ENCODE measurements at places on chromosomes 11 and 22.
A peak's percentile ranks its signal among the peaks of the same experiment; 100 is the strongest.

- H3K4me1 ChIP-seq: peaks cover 19% of the 10 kb centered on the region
- no peaks in the 10 kb centered on the region for H3K27me3 ChIP-seq
- H3K36me3 ChIP-seq: no peaks in the 10 kb centered on the region
- H3K27ac ChIP-seq: peak overlapping the region; percentile 96
- DNase-seq: peak; percentile 65
Measured at GRCh38 chr11:76782531-76783293, 444 bp upstream of the TSKU start.

GRCh38 chr22:48333323-48333763, 1494.3 kb downstream of the BRD1 start:
- H3K27ac ChIP-seq: no peak overlapping the region
- no peaks in the 10 kb centered on the region for H3K4me1 ChIP-seq

DNA sequence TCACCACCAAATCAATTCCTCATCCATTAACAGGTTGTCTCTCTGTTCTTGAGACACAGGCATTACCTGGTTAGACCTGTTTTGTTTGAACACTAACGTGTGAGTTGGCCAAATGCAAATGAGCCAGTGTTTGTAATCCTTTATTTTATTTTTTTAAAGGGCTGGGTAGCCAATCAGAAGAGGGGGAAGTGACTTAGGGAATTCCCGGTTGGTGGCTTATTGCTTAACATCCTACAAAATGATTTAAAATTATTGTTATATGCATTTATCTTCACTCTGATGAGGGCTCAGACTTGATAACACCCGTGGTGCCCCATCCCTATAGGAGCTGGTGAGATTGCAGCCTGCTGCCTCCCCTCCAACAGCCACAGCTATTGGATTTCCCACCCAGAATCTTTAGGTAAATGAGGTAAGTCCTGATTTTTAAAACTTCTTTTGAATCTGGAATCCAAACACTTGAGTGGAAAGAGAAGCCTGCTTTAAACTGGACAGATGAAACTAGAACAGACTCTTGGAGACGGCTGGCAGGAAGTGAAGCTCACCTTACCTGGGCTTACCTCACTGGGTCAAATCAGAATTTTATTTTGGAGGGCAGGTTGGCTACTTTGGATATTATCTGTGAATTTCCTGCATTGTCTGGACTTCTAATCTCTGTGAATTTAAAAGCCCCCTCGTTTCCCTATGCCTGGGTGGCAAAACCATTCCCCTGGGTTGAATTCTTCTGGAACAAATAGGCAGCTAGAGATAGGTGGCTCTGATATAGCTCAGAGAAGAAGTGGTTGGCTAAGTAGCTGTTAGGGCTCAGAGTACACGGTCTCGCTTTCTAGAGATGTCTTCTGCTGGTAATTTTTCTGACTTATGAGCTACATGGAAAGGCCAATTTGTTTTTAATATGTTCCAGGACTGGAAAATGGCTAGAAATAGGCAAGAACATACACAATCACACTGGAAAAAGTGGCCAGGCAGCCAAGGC, at the start of gene EHF:
Gene EHF, plus strand, starts transcription at position 274 of the 973 bp plus-strand sequence. CDS start 21,538 bp downstream, outside the sequence.
- no peak within 1 kb of the TSS for H3K27ac ChIP-seq
- no peaks in the 10 kb centered on the region for H3K36me3 ChIP-seq
- H3K27me3 ChIP-seq: no peaks in the 10 kb centered on the region

DNA sequence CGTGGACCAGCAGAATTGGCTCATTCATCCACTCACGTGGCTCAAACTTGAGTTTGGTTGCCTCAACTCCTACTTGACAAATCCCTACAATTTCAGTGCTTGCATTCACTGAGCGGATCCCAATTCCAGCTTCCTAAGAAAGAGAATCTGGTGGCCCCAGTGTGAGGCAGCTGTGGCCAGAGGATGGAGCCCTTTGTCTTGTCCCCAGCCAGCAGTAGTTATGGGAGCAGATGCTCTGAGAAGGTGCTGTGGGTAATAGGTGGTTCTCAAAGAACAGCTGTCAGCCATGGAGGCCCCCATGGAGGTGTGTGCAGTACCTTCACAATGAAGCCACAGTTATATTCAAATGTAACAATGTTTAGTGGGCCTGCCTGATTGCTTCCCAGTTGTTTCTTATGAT, 39.3 kb downstream of the KREMEN1 start:
- H3K4me1 ChIP-seq: no peaks in the 10 kb centered on the region
- no peak for DNase-seq
- no peak overlapping the region for H3K27ac ChIP-seq
- no peak overlapping the region for H3K4me3 ChIP-seq
- H3K36me3 ChIP-seq: no peaks in the 10 kb centered on the region

- H3K4me3 ChIP-seq: peak within 1 kb of the TSS; percentile 66
- H3K4me1 ChIP-seq: peaks cover 2% of the 10 kb centered on the region
- peaks cover 22% of the 10 kb centered on the region for H3K27me3 ChIP-seq
- no peak within 1 kb of the TSS for H3K27ac ChIP-seq
- peak; percentile 88 for DNase-seq
- H3K36me3 ChIP-seq: no peaks in the 10 kb centered on the region
Measured at GRCh38 chr11:112961146-112961668, at the start of gene NCAM1. TSS of gene NCAM1 (plus strand) at chr11:112961420.

GRCh38 chr22:32628628-32629572, 154.3 kb downstream of the FBXO7 start:
- no peak overlapping the region for H3K4me3 ChIP-seq
- no peaks in the 10 kb centered on the region for H3K4me1 ChIP-seq
- H3K36me3 ChIP-seq: no peaks in the 10 kb centered on the region
- no peaks in the 10 kb centered on the region for H3K27me3 ChIP-seq
- H3K27ac ChIP-seq: no peak overlapping the region
- no peak for DNase-seq
